ENCODE measurements at places on chromosomes 2 and 18.

GRCh38 chr2:1708476-1709334 lies 35.6 kb downstream of the PXDN start:
- DNase-seq, result no peak

- no peak for DNase-seq
These were observed 9.0 kb downstream of the CDH2 start for GRCh38 chr18:28167835-28168349.

- DNase-seq, result no peak
These were observed 157.3 kb upstream of the MMADHC start for GRCh38 chr2:149744865-149745264.

DNA sequence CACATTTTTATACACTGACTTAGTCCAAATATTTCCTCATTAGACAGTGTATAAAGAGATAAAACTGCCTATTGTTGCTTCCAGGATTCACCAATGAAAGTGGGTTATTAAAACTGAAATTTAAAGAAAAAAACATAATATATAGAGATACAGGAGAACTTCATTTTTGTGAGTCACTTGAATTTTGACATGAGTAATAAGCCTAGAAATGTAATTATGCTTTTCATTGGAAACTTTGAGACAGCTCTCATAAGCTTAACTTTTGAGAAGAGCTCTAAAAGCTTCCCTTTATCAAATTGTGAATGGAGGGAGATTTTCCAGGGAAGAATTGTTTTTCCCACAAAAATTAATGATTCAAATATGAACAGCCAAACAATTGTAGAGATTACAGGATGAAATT lies 14.1 kb downstream of the DYNC2LI1 start:
- DNase-seq, result no peak

- no peak for DNase-seq
These were observed 50.5 kb downstream of the KCNE4 start for GRCh38 chr2:223102450-223102849.

- no peak for DNase-seq
These were observed 5.0 kb downstream of the CFAP221 start for GRCh38 chr2:119549241-119549640.

DNA sequence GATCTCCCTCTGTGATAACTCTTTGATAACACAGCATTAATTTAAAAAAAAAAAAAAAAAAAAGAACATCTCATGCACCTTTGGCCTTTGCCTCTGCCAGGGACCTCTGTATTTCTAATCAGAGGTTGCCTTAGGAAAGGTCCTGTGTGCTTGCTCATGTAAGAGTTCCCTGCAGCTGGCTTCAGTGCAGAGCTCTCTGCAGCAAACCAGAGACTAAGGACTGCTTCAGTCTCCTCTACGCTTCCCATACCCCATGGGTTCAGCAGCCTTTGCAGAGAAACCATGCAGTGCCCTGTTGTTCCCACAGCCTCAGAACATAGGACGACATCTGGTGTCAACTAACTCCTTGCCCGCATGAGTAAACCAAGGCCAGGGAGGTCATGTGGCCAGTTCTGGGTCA lies 236.6 kb upstream of the KLHL29 start:
- no peak for DNase-seq

DNA sequence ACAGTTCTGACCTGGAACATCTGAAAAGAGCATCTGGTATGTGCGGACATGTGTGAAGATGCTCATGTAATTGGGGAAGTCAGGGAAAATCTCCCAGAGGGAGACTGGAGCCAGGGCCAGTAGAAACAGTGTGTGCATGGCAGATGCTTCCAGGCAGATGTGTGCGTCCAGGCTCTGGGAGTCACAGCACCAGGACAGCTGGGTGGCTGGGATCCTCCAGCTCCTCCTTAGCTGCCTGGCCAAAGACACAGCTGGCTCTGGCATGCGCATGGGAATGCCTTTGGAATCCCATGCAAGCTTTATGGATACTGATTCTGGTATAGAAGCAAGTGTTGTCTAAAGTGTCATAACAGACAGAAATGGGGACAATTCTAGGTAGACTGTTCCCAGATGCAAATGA lies 369.7 kb downstream of the INSIG2 start:
- DNase-seq, result no peak

- DNase-seq, result no peak
These were observed 83.6 kb upstream of the LCLAT1 start for GRCh38 chr2:30363406-30363805.

DNA sequence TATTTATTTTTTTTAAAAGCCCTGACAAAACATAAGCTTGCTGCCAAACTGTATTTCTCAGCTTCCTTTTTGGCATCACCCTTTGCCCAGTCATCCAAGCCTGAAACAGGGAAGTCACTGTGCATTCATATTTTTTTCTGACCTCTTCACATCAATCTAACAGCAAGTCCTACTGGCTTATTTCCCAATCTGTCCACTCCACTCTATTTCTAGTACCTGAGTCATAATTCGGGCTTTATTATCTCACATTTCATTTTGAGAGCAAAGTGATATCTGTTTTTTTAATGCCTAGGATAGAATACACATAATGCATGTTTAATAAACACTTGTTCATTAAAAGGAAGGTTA lies 5.1 kb downstream of the HNMT start:
- no peak for DNase-seq

GRCh38 chr2:104528101-104528500 lies 325.8 kb upstream of the POU3F3 start:
- no peak for DNase-seq

- no peak for DNase-seq
These were observed 132.2 kb upstream of the ZFP36L2 start for GRCh38 chr2:43358410-43359201.

DNA sequence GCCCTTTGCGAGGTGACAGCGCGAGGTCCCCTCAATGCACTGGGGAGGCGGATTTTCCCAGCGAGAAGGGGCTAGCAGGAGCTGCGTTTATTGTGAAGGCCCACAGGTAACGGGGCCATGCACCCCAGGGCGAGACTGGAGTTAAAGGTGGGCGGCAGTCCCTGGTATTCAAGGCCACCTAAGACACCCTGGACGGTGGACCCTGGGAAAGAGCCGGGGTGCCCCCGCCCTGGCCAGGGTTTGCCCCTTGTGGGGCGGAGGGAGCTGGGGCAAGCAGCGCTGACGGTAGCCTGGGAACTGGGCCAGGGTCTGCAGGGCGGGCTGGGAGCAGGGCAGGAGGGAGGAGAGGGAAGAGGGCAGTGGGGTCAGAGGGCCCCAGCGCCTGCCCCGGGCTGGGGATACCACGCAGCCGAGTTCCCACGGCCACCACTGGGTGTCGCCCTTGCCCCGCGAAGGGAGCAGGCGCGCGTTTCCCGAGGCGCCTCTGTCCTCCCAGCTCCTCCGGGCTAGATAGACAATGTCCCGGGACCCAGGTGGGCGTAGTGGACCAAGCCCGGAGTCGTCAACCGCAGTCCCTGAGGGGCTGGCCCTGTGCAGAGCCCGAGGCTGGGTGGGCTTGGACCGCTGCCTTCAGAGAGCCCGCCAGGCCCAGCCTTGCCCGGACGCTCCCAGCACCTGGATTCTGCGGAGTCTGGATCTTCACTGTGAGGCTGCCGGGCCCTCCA lies 80.2 kb downstream of the SMAD4 start:
- DNase-seq, result peak; percentile 38

- no peak for DNase-seq
These were observed 19.5 kb downstream of the RALBP1 start for GRCh38 chr18:9494778-9495331.

DNA sequence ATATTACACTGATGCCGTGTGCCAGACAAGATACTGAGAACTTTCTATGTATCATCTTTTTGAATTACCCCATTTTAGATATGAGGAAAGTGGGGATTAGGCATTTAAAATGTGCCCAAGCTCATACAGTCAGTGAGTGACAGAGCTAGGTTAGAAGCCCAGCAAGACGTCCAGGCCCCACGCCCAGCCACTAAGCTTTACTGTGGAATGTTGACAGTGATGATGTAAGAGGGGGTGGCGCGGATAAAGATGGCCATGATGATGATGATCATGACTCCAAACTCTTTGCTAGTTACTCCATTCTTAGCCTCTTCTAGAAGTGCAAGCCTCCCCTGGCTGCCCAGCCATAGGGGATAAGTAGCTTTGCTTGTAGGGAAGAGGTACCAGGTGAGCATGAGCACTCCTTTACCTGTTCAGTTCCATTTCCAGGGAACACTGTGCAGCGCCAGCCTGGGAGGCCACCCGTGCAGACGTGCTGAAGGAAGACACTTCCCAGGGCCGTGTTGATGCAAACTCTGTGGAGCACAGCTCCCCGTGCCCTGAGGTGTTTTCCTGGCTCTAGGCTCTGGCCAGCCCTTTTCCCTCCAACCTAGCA lies 65.5 kb downstream of the BCL2L11 start:
- no peak for DNase-seq

DNA sequence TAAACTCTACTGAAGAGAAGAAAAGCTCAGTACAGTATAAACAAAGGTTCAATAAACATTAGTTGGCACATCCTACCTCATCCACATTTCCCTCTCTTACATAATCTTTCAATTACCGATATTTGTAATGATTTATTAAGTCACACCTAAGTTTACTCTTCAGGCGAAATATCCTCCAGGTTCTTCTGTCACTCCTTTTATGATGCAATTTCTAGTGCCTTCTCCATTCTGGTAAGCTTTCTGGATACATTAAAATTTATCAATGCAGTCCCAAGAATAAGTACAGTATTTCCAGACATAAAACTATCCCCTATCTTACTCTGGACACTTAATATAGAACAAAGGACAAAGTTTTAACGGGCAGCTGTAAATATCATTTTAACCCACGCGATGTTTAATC lies 5.6 kb downstream of the HNRNPLL start:
- no peak for DNase-seq

DNA sequence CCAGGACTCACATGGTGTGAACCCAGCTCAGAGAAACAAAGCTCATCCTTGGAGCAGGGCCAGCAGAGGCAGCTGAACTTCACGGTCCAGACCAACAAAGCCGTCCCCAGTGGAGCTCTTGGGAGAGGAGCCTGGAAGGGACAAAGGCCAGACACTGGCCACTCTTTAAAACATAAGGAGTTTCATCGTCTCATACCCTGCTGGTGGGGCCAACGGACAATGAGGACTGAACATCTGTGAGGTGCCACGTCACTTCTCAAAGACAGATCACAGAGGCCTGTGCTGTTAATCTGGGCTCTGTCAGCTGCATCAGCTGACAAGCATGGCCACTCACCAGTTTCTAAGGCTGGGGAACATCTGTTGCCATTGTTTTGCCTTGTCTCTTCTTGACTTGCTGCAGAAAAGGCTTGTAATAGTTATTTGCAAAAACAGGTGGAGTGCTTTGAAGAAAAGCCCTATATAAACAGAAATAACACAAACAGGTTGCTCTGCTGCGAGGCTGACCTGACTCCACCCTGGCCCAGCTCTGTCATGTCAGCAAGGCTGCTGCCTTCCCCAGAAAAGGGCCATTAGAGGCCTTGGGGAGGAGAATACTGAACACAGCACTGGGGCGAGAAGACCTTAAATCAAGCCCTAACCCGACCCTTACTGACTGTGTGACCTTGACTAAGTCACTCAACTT lies 68.1 kb upstream of the DAPL1 start:
- no peak for DNase-seq

GRCh38 chr2:21333684-21334083 lies 209.9 kb downstream of the TDRD15 start:
- DNase-seq, result no peak

- no peak for DNase-seq
These were observed 776.8 kb upstream of the SOX11 start for GRCh38 chr2:4915357-4915756.

GRCh38 chr2:43018179-43019024 lies 208.0 kb downstream of the ZFP36L2 start:
- no peak for DNase-seq

- no peak for DNase-seq
These were observed 63.8 kb upstream of the BZW1 start for GRCh38 chr2:200747668-200748618.

DNA sequence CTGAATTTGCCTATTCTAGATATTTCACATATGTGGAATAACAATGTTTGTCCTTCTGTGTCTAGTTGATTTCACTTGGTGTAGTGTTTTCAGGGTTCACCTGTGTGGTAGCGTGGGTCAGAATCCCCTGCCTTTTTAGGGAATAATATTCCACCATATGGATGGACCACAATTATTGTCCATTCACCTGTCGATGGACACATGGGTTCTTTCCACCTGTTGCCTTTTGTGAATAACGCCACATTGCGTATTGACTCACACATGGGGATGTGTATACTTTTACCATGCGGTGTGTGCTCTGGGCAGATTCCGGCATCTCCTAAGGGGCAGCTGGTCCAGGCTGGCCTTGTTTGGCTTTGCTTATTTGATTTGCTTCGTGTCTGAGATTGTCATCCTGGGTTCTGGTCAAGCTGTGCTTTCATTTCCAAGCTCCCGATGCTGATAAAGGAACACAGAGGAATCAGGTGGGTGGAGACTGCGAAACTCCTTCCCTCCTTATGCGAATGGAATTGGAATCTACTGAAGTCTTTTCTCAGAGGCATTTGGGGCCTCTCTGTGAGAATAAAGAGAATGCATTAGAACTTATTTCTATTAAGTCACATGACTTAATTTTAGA lies 18.9 kb upstream of the ALLC start:
- no peak for DNase-seq

- no peak for DNase-seq
These were observed 88.1 kb upstream of the ATL2 start for GRCh38 chr2:38464971-38465788.

DNA sequence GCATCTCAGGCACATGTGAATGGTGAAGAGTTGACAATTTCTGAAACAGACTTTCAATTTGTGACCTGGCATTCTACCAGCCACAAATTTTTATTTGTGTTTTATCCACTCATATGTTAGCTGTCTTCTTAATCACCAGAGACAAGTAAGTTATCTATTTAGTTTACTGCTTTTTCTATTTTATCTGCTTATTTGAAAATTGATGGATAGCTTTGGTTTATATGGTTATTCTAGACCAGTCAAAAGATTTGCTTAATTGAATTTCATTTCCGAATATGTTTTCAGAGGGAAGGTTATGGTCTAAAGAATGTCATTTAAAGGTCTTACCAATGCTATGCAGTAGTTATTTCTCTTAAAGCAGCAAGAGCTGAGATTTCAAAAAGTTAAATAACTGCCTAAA lies 43.5 kb upstream of the LRRTM1 start:
- DNase-seq, result no peak

DNA sequence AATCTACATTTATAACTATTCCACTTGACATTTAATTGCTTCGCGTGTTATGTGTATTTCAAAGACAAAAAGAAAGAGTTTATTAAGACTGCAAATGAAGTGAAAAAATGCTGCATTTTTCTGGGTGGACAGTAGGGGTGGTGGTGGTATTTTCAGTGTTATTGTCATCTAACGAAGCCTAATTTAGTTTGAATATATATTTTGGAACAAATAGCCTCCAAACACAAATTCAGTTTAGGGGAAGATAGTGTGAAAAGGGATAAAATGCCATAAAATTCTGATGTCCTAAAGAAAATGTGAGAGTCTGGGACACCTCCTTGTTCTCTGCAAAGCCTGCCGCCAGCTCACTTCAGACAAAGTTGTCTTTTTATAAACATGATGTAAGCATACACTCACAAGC lies 425.1 kb downstream of the NRXN1 start:
- no peak for DNase-seq

DNA sequence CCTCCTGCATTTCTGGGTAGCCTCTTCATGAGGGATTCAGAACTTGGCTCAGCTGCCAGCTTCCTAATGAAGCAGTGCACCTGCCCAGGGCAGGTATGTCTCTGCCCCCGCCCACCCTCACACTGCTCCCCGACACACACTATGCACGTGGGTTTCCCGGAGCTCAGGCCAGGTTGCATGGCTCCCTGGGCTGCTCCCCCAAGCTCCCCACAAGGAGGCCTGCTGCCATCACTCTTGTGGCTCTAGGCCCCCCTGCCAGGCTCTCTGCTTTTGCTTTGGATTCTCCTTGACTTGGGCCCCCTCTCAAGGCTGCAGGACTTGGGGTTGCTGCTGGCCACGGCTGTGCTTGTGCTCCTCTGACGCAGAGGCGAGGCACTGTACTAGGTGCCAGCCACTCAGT lies 43.6 kb downstream of the ADD2 start:
- no peak for DNase-seq
